ENCODE measurements at places on chromosomes 2 and 18.

GRCh38 chr2:162210385-162210784, 32.9 kb downstream of the FAP start:
- DNase-seq, result no peak

DNA sequence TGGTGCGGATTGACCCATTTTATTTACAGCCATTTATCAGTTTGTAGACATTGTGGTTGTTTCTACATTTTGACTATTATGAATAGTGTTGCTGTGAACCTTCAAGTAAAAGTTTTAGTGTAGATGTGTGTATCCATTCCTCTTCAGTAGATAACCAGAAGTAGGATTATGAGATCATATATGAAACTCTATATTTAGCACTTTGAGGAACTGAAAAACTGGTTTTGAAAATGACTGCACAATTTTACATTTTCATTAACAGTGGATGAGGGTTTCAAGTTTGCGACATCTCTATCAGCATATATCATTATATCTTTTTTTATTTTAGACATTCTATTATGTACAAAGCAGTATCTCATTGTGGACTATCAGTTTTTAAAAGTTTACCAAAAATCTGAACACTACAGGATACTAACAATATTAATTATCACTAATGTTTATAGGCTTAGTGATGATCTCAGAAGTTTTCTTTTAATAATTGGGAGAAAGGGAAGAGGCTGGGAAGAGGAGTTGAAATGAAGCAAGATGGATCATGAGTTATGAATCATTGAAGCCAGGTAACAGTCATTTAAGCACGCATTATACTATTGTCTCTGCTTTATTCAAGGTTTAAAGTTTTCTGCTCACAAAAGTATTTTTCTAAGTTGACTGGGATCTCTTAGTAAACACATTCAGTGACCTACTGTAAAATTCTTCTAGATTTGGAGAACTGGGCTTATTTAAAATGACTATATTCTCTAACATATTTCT, 329.0 kb upstream of the LRATD1 start:
- DNase-seq, result no peak

GRCh38 chr2:32404691-32405090, 47.9 kb downstream of the BIRC6 start:
- DNase-seq, result no peak

DNA sequence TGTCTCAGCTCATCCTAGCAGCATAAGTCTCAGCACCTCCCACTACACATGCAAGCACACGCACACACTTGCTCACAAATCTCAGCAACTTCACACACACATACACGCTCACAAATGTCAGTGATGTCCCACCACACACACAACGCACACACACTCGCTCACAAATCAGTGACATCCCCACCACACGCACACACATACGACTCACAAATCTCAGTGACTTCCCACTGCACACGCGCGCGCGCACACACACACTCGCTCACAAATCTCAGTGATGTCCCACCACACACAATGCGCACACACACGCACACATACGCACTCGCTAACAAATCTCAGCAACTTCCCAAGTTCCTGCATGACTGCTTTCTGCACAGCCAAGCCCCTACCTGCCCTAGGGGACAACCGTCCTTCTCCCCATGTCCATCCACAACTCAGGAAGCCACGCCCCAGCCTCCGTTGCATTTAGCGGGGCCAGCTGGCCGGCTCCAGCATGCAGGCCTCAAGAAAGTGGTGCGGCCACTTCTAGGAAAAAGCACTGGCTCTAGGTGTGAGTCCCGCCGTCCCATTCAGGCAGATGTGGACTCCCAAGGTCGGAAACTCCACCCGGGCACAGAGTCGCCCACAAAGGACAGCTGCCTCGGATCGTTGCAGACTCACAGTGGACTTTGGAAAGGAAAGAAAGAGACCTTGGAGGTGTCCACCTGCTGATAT, 180.1 kb upstream of the SALL3 start:
- no peak for DNase-seq

DNA sequence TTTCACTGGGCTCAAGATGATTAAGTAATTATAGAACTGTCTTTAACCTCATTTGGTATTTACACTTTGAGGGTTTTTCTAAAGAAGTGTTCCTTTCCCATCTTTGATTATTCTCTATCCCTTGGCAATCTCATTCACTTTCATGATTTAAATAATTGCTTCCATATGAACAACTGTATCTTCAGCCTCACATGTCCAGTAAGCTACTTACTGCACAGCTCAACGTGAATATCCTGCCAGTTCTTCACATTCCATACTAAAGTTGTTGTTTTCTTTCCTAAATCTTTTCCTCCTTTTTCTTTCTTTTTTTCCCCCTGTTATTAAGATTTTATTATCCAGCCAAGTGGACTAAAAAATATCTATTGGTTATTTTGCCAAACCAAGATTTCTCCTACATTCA, 37.7 kb downstream of the ZC3H15 start:
- DNase-seq, result no peak

- no peak for DNase-seq
These were observed 113.6 kb downstream of the METTL8 start for GRCh38 chr2:171320208-171320621.

DNA sequence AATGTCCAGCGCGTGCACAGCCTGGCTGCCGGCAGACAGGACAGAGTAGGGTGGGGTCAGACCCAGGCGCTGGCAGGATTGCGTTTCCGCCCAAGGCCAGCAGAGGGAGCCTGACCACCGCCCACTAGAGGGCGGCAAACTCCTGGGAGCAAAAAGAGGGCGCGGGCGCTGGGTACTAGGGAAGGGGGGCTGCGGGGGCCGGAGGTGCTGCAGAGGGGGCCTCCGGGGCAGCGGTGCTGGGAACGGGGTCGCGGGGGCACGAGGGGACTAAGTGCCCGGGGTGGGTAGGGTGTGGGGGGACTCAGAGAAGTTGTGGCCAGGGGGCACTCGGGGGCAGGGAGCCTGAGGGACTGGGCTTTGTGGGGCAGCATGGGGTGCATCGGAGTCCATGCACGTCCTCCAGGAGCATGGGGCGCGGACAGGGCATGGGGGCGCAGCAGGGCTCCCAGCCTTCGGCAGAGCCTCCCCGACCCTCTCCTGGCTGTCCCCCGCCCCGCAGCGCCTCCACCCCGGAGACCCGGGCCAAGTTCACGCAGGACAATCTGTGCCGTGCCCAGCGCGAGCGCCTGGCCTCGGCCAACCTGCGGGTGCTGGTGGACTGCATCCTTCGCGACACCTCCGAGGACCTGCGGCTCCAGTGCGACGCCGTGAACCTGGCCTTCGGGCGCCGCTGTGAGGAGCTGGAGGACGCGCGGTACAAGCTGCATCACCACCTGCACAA, 3.2 kb downstream of the TEKT4 start:
- DNase-seq, result peak; percentile 23

- DNase-seq, result no peak
These were observed 807.2 kb downstream of the LRP1B start for GRCh38 chr2:141323571-141323970.

GRCh38 chr18:74066018-74066417, 81.6 kb downstream of the FBXO15 start:
- no peak for DNase-seq

GRCh38 chr2:30608643-30609042, 161.6 kb downstream of the LCLAT1 start:
- no peak for DNase-seq

GRCh38 chr2:46974174-46974573, 58.6 kb upstream of the MCFD2 start:
- DNase-seq, result no peak

GRCh38 chr2:163491850-163492249, 244.0 kb downstream of the FIGN start:
- DNase-seq, result no peak

- no peak for DNase-seq
These were observed 2.5 kb upstream of the NFATC1 start for GRCh38 chr18:79393181-79393634.

GRCh38 chr2:143950704-143951103, 569.2 kb downstream of the ZEB2 start:
- no peak for DNase-seq

DNA sequence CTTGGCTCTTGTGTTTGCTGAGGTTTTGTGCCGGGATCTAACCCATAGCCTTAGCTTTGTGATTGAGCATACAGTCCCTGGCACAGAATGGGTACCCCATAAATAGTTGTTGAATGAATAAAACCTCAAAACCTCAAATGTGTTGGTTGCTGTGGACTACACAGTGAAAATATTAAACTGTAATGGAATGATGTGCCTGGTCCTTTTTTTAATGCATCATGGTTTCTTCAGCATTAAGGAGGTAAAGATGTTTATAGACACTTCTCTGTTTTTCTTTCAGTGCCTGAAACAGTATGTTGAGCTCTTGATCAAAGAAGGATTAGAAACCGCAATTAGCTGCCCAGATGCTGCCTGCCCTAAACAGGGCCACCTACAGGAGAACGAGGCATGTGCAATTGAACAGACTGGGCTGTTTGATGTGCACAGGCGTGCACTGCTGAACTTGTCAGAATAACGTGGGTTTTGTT, 97.0 kb downstream of the RNF144A start:
- DNase-seq, result no peak

DNA sequence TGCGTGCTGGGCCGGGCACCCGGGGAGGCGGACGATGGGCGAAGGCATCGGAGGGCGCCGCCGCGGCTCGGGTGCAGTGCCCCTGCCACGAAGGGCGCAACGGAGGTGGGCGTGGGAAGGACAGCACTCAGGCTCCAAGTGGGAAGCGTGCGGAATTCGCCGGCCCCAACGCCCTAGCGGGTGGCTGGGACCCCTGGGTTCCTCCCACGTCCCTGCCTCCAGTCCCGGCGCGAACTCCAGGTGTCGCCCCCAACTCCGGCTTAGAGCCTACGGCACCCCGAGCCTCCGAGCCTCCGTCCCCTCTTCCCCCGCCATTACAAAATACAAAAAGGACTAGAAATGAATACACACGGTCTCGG, 1.3 kb downstream of the CYP27C1 start:
- DNase-seq, result no peak

DNA sequence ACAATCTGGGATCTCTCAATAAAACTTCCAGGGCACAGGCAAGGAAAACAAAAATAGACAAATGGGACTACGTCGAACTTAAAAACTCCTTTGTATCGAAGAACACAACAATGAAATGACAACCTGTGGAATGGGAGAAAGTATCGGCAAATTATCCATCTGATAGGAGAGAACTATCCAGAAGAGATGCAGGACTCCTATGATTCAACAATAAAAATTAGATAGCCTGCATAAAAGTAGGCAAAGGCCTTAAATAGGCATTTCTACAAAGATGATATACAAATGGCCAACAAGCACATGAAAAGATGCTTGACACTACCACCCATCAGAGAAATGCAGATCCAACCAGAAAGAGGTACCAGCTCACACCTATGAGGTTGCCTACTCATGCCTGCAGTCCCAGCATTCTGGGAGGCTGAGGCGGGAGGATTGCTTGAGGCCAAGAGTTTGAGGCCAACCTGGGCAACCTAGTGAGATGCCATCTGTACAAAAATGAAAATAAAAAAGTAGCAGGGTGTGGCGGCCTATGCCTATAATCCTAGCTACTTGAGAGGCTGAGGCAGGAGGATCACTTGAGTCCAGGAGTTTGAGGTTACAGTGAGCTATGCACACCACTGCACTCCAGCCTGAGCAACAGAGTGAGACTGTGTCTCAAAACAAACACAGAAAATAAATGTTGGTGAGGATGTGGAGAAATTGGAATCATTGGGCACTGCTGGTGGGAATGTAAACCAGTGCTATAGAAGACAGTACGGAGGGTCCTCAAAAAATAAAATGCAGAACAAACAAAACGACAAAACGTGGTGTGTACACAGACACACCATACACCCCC, 21.6 kb downstream of the TWIST2 start:
- DNase-seq, result no peak

DNA sequence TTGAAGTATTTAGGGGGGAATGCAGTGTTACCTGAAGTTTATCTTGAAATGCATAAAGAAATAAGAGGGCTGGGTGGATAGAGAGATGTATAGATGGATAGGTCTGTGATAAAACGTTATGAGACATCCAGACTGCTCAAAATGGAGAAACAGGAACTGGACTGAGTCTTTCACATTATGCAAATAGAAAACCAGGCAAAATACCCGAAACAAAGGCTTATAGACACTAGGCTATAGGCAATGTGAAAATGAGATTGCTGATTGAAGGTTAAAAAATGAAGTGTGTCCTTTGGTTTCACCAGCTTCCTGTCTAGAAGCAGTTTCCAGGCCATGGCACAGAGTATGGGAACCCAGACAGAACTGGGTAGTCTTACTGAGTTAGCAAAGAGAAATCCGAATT, 24.9 kb upstream of the SLC3A1 start:
- DNase-seq, result no peak

- DNase-seq, result no peak
These were observed 68.3 kb downstream of the TET3 start for GRCh38 chr2:74052732-74053710.

GRCh38 chr2:184119989-184120800, 478.1 kb upstream of the ZNF804A start:
- no peak for DNase-seq

GRCh38 chr2:38734299-38735058, 16.7 kb downstream of the SRSF7 start:
- no peak for DNase-seq

DNA sequence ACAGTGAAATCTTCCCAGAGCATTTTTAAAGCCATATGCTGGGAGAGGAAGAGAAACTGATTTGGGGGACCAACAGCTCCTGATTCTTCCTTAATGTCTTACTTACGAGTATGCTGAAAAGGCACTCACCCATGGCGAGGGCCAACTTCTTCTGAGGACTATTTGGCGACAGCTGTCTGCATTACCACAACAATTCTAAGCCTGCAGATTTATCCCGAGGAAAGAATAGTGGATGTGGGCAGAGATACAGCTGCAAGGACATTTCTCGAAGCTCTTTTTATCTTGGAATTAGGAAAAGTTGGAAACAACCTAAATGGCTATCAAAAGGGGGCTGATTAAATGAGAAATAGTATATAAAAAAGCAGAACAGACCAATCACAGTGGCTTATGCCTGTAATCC, 40.3 kb upstream of the FHL2 start:
- no peak for DNase-seq

DNA sequence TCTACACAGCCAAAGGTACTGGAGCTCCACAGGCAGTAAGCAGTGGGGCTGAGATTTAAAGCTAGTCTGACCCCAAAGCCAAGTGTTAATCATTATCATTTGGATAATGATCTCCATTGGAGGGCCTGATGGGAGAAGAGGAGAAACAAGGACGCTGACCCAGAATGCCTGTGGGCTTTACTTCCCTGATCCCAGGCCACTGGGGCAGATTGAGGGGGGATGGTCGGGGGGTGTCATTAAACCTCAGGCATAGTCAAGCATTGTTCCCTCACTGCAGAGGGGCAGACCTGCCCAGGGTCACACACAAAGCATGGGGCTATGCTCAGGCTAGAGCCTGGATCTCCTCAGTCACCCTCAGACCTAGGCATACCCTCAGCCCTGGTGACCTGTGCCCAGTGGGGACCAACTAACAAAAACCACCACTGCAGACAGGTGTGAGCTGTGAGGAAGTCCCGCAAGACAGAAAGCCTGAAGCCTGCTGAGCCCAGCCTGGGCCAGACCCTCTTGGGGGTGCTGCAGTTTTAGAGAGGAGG, 53.4 kb downstream of the SDC1 start:
- DNase-seq, result no peak

DNA sequence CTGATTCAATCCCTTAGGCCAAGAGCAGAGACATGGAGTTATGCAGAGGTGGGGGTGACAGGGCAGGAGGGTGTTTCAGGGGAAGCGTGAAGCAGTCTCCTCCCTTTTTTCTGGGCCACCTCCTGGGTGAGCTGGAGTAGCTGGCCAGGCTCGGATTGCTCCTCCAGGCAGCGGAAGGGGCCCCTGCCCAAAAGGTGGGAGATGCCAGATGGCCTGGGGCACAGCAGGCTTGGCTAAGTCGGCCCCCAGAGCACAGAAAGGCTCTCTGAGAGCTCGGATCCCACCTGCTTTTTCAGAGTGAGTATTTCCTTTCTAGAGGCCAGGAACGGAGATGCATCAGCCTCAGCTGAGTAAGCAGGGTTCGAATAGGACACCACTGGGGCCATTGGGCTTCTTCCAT, 196.9 kb downstream of the ANKRD30B start:
- no peak for DNase-seq

All from stimulated activated CD8-positive, alpha-beta memory T cell treated with anti-CD3 and anti-CD28 coated beads, Interleukin-4, amount 100 ng/mL, for 1 hour (primary cell).